SJSA1 (cell line): ENCODE measurements at places on chromosomes 7 and 10.

GRCh38 chr10:66852811-66853210 is 73.0 kb upstream of the LRRTM3 start:
- no peak for DNase-seq

DNA sequence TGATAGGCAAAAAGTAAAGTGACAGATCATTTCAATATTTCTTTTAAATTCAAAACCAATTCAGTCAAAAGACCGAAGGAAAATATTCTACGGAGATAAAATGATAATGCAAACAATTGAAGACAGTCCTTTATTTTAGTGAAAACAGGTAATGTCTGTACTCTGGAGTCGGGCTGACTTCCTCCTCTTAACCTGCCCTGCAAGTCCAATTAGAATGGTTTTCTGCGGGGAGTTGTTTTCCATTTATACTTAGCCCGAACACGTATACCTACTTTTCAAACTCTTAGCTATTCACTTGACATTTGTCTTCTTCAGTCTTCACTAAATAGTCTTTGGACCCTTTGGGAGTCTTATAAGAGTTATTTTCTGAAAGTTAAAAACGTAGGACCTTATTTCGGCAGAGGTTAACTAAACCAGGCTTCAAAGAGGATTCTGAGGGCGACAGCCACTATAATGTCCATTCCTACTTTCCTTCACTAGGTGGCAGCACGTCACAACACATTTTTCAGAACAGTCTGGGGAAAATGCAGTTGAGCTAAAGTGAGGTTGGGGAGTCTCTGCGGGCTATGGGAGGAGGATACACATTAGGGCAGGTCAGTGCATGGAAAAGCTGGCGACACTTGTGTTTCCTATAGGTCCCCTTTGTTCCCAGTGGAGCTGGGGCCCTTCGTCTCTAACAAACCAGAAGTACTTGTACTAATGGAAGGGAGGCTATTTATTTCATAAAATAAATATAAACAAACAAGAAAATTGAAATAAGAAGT is 472.0 kb downstream of the KCNMA1 start:
- peak; percentile 59 for DNase-seq

DNA sequence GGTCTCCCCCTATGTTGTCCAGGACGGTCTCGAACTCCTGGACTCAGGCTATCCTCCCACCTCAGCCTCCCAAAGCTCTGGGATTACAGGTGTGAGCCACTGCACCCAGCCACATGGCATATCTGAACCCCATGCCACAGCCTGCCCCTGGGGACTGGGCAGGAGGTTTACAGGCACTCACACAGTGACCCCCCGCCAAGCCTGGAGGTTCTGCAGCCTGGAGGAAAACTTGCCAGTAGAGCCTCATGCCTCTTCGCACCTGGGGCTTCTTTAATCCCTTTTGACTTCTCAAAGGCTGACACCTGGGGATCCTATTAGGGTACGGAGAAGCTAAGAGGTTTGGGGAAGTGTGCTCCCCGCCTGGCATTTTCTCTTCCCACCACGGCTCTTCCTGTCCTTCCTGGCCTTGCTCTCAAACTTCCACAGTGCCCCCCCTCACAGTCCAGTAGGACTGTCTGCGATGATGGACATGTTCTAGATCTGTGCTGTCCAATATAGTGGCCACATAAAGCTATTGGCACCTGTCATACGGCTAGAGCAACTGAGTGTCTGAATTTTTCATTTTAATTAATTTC is 11.4 kb upstream of the KCP start:
- no peak for DNase-seq

DNA sequence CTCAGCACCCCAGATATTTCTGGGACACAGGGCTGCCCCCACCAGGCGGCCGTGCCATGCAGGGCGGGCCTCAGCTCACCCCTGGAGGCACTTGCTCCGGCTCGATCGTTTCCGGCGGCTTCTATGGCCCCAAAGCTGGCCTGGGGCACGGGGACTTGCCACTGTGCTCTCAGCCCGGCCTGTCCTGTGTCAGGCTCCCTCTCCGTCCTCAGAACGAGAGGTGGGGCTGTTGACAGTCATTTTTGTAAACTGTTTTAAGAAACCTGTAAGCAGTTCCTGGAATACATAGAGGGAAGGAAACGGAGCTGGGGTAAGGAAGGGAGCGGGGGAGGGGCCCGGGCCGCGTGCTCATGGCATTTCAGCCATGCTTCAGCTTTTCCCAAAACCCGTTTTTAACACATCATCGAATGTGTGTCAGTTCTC is 30.7 kb upstream of the PRKAR1B start:
- no peak for DNase-seq

DNA sequence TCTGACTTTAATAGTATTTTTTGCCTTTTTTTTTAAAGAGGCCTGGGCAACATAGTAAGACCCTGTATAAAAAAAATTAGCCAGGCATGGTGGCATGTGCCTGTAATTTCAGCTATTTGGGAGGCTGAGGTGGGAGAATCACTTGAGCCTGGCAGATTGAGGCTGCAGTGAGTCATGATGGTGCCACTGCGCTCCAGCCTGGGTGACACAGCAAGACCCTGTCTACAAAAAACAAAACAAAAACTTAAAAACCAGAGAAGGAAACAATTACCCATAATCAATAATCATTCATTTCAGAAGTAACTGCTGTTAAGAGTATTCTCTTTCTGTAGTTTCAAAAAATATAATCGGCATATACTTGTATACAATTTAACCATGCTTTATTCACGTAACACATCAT is 28.0 kb downstream of the VPS26A start:
- no peak for DNase-seq

- DNase-seq = no peak
Observed at GRCh38 chr10:100132427-100132826, 50.8 kb upstream of the CPN1 start.

DNA sequence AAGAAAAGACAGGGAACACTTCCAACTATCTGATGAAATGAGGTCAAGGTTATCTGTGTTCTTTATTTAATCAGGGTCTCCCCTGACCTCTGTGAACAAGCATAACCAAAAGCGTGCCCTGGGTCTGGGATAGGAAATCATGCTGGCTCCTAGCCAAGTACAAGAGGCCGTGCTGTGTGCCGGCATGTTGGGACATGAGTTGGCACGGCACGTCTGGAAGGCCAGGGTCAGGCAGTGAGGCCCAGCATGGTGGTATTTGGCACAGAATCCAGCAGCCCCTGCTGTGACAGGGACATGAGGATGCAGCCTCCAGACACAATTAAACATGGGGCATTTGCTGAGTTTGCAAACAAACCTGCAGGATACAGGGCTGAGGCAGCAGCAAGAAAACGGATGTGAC is 320.4 kb downstream of the PLXNA4 start:
- no peak for DNase-seq

DNA sequence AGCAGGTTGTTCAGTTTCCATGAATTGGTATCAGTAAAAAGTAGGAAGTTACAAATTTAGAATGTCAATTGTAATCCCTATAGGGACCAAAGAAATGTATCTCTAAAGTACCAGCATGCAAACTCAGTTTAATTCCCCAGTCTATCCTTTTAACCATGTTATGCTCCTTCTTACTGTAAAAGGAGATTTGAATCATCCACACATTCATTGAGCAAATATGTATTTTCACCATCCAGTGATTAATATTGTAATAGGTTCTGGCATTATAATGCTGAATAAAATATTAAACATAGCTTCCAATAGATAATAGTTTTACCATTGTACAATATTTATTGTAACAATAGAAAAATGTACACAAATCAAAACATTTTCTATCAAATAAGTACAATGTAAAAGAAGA is 228.2 kb upstream of the SEMA3A start:
- no peak for DNase-seq

DNA sequence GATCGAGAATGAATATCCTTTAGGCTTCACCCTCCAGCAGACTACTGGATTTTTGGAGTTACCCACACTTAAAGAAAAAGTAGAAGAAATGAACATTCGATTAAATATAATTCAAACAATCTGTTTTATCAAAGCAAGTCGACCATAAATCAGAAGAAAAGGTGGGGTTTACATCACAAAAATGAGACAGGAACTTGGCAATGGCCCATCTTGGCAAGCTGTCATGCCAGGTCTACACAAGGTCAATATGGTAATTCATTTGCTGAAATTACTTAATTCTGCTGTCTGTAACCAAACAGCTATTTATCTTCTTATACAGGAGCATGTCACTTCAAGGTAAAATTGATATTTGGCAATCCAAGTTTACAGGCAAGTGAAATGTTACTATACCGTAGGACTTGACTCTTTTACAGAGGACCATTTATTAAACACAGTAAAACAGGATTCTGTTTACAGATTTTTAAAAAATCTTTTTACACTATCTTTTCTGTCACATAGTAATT is 640.6 kb upstream of the NRP1 start:
- no peak for DNase-seq

GRCh38 chr7:40058636-40059035 is 75.8 kb downstream of the MPLKIP start:
- DNase-seq = no peak

DNA sequence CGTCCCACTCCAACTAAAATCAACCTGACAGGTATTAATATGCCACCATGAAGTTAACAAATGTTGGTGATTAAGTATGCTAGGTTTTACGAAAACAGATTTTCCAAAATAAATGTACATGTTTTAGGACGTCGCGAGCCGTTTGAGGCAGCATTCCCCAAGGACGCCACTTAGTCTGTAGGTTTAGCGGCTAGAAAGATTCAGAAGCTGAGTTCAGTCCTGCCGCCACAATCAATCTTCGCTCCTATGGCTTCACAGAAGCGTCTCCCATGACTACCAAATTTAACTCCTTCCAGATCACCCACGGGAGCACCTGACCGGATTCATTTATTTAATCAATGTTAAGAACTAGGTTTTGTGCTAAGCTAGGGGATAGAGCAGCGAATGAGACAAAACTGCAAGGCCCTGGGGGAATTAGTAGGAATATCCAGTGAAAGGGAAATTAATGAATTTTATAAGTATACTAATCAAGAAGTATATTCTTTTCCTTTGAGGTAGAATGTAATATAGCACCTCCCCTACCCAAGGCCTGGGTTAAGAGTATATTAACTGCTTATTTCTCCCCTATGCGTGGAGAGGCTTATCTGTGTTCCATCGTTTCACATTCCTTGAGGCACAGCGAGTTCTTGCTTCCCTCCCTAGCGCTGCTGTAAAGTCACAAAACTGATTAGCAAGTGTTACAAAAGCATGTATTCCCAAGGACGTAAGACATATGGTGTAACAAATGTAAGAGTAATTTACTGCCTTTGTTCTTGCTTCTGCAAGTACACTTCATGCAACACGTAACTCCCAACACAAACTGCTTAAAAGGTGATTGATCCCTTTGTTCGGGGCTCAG is 994 bp upstream of the CYP51A1 start:
- no peak for DNase-seq

GRCh38 chr7:106534271-106534846 is 126.6 kb downstream of the CCDC71L start:
- no peak for DNase-seq

- no peak for DNase-seq
Observed at GRCh38 chr10:114073395-114074186, 29.9 kb downstream of the ADRB1 start.

GRCh38 chr10:107437921-107438320 is 273.4 kb upstream of the SORCS1 start:
- DNase-seq = no peak

DNA sequence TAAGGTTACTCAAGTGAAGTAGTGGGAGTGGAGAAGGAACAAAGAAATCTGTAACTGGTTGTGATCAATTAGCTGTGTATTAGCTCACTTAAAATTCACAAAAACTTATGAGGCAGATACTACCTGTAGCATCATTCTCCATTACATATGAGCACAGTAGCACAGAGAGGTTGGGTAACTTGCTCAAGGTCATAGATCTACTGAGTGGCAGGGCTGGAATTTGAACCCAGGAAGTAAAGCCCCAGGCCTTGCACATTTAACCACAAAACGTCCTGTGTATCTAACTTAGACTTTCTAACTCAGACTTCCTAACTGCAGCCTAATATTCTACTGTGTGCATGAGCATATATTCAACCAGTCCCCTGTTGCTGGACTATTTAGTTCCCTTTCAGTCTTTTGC is 5.6 kb upstream of the SLF2 start:
- DNase-seq = no peak

- peak; percentile 65 for DNase-seq
Observed at GRCh38 chr7:108094933-108095710, 35.0 kb downstream of the LAMB4 start.

GRCh38 chr7:16095171-16095950 is 326.0 kb downstream of the CRPPA start:
- DNase-seq = no peak

GRCh38 chr7:51349820-51350545 is 33.4 kb upstream of the COBL start:
- no peak for DNase-seq

GRCh38 chr7:84783141-84783778 is 403.6 kb downstream of the SEMA3D start:
- no peak for DNase-seq

DNA sequence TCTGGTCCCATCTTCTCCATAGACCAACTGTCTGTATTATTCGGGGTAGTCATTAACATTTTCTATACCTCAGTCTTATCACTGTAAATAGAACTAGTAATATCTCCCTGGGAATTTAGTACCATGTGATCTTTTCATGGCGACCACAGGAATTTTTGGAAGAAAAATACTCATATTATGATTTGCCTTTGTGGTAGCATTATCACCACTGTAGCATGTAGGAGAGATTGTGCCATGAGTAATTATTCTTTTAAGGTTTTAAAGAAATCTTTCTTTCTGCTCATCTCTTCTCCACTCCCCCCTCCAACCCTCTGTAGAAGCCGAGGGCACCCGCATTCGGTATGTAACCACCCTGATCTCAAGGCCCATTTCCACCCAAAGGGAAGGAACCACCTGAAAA is 25.0 kb downstream of the ZNF365 start:
- DNase-seq = no peak

DNA sequence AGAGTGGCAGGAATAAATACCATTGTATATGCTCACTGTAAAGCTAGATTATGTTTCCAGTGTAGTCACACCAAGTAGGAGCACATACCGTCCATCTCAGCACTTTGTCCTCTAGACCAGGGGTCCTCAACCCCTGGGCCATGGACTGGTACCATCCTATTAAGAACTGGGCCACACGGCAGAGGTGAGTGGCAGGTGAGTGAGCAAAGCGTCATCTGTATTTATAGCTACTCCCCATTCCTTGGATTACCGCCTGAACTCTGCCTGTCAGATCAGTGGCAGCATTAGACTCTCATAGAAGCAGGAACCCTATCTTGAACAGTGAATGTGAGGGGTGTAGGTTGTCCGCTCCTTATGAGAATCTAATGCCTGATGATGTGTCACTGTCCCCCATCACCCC is 735.3 kb downstream of the MAGI2 start:
- DNase-seq = no peak

DNA sequence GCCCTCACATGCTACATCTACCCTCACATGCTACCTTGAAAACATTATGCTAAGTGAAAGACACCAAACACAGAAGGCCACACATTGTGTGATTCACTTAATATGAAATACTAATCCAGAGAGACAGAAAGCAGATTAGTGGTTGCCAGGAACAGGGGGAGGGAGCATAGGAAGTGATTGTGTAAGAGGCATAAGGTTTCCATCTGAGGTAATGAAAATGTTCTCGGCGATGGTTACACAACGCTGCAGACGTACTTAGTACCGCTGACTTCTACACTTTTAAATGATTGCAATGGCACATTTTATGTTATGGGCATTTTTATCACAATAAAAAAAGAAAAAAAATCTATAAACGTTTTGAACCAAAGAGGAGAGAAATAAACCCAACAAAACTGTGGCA is 742.3 kb downstream of the TYW1 start:
- no peak for DNase-seq

- DNase-seq = no peak
Observed at GRCh38 chr10:132183046-132183445, 3.7 kb upstream of the DPYSL4 start.

GRCh38 chr10:32390193-32390592 is 43.2 kb upstream of the EPC1 start:
- DNase-seq = no peak

- DNase-seq = peak; percentile 32
Observed at GRCh38 chr7:47938574-47939165, 9.6 kb downstream of the PKD1L1 start.
